Liver (tissue), 10 donors: ENCODE measurements at places on chromosomes 5 and 9. TPM values are rescaled to one million over a fixed set of nuclear protein-coding genes. Genes with fewer than 3 reads are reported as not detected.

DNA sequence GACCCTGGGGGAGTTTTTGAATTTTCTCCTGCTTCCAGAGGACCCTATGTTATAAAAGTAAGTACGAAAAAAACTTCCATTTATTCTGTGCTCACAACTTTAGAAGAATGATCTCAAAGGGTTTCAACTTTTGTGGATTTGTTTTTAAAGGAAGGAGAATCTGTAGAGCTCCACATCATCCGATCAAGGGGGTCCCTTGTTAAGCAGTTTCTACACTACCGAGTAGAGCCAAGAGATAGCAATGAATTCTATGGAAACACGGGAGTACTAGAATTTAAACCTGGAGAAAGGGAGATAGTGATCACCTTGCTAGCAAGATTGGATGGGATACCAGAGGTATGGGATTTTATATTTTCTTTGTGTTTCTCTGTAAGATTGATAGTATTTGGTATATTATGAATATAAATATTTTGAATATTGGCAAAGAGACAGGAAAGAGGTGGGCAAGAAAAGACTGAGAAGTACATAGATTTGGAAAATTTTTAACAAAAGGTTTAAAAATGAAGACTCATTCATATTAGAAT, 84.2 kb downstream of the ADGRV1 start:
- no peaks in the 10 kb centered on the region for H3K36me3 ChIP-seq
- DNase-seq: no peak
- H3K27ac ChIP-seq: no peak overlapping the region
- no peaks in the 10 kb centered on the region for H3K4me1 ChIP-seq
- H3K4me3 ChIP-seq: no peak overlapping the region

GRCh38 chr9:92976431-92976830, 29.1 kb downstream of the FGD3 start:
- no peaks in the 10 kb centered on the region for H3K27me3 ChIP-seq
- H3K36me3 ChIP-seq: no peaks in the 10 kb centered on the region

DNA sequence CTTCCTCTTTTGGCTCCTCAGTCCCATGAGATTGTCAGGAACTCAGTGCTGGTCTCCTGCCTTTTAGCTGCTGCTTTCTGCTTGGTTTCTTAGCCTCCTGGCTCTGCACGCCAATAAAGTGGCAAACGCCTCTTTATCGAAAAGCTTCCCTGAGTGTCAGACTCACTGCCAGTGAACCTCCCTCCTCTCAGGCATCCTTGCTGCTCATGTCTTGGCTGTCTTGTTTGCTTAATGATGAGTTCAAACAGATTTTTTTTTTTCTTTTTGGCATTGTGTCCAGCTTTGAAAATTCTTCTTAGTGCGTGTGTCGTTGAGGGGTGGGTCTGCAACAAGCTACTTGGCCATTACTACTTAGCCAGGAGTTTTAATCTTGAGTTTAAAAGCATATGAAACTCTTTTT, 14.9 kb downstream of the RASGRF2 start:
- DNase-seq: no peak
- H3K4me1 ChIP-seq: no peaks in the 10 kb centered on the region
- H3K27me3 ChIP-seq: no peaks in the 10 kb centered on the region

DNA sequence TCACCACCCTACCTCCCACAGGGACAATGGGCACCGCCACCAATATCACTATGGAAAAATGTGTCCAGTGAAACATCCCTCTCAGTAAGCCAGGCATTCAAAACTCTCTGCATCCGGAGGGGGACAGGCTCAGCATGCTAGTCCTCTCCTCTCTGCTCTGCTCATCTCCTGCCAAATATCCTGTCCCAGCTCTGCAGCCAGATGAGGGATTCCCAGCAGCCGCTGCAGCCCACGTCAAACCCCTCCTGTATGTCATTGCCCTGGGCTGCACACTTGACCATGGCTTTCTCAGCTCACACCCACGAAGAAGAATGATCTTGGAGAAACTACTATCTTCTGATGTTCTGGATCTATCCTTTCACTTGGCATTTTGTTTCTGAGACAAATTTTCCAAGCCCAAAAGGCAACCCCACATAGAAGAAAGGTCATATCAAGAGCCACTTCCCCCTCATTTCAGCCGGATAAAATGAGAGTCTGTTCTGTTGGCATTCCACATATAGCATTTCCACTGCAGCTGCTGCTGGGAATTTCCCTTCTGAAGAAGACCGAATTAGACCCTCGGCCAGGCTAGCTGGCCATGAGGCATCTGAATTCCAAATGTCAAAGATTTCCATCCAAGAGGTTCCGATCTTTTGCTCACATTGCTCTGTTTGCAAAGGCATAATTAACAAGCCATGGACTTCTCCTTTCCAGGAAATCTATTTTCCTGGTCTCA, 338.0 kb downstream of the ACTL7B start:
- no peak overlapping the region for H3K27ac ChIP-seq
- no peak for DNase-seq
- H3K4me1 ChIP-seq: no peaks in the 10 kb centered on the region
- H3K36me3 ChIP-seq: no peaks in the 10 kb centered on the region
- no peaks in the 10 kb centered on the region for H3K27me3 ChIP-seq

The BNC2 gene
- 0.67 TPM for total RNA-seq

The IL4 gene
- total RNA-seq: not detected

The SLC6A3 gene
- not detected for total RNA-seq
